GOT3 (cell line): ENCODE measurements at places on chromosomes 12 and 14.

DNA sequence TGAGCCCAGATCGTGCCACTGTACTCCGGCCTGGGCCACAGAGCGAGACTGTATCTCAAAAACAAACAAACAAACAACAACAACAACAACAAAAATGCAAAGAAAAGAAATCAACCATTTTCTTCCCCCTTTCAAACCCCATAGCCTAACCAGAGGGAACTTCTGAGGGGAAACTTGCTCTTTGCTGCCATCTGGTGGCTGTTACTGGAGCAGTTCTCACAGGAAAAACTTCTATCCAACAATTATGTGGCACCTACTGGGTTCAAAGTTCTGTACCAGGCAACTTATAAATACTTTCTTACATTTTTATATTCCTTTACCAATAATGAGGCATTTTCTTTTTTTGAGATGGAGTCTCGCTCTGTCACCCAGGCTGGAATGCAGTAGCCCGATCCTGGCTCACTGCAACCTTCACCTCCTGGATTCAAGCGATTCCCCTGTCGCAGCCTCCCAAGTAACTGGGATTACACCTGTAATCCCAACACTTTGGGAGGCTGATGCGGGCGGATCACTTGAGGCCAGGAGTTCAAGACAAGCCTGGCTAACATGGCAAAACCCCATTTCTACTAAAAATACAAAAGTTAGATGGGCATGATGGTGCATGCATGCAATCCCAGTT is 50.9 kb upstream of the BICDL1 start:
- DNase-seq, result peak; percentile 3

DNA sequence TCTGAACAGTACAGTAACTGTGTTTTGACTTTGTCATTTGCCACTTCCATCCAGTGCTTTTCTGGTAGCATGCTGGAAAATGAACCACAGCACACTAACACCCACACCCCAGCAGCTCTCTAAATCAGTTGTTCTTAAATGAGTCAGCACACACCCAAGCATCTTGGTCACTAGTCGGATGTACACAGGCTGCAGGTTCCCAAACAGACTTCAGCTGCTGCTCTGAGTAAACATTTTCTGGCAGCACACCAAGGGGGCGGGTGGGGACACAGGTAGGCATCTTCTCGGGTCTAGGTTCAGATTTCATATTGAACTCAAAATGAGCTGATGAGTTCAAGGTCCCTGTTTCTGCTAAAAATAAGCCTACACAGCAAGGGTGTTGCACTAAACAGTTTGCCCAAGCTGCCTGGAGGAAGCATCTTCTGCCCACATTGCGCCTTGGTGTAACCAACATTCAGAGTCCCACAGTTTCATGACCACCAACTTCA is 39.8 kb downstream of the IFNG start:
- no peak for DNase-seq

- DNase-seq, result no peak
Observed at GRCh38 chr14:65012353-65012752, 25.7 kb downstream of the FNTB start.

DNA sequence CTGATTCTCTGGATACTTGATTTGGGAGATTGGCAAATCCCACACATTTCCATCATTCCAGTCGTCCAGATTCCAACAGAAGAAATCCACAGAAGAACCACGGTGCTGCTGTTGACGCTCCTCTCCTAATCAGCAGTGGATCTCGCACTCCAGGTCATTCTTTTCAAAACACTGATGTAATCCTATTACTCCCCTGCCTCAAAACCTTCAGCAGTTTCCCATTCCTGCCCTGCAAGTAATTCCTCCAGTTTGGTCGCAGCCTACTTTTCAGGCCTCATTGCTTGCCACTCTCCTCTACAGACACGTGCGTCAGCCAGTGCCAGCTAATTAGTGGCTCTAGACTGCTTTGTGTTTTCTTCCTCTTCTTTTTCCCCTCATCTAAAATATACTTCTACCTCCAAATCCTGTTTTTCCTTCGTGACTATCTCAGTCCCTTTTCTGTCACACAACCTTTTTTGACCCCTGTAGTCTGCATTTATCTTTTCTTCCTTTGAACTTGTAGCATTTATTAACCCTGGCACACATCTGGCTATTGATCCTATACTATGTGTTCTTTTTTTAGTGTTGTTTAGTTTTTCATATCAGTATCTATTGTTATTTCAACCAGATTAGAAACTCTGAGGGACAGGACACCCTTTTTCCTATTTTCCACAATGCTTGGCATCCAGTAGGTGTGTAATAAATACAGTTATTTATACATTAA is 36.8 kb downstream of the PRORP start:
- no peak for DNase-seq

- no peak for DNase-seq
Observed at GRCh38 chr14:94237983-94238382, 55.1 kb downstream of the SERPINA10 start.

- no peak for DNase-seq
Observed at GRCh38 chr12:75489187-75489586, 8.6 kb downstream of the GLIPR1 start.

DNA sequence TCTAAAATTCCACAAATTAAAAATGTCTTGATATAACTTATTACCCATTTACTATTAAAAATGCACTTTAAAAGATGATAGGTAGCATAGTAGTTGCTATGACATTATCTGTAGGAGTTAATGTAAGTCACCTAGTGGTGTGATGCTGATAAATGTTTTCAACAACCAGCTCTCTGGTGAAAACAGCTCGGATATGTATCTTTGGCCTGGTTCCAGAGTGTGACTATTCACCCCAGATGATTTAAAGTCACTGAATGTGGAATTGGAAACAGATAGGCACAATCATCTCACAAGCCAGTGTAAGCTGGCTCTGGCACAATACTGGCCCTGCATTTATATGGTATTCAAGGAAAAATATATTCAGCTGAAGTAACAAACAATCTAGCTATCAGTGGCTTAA is 9.2 kb upstream of the CCDC196 start:
- no peak for DNase-seq

GRCh38 chr12:65126482-65126881 is 5.4 kb upstream of the WIF1 start:
- DNase-seq, result no peak

DNA sequence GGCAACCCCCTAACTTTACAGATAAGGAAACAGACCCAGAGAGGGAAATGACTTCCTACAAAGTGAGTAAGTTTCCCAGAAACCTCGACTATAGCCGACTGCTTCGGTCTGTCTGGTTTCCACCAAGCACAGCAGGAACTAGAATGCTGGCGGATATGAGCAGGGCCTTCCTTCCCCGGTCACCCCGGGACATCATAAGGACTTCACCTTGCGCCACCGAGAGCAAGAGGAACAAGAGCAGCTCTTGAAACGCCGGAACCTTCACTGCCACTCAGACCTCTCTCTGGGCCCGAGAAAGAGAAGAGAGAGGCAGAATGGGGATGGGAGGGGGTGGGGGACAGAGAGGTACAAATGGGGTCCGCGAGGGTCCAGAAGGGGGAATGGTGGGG is 29.4 kb upstream of the GPR68 start:
- no peak for DNase-seq

- DNase-seq, result no peak
Observed at GRCh38 chr14:100538351-100539002, 48.7 kb downstream of the BEGAIN start.

DNA sequence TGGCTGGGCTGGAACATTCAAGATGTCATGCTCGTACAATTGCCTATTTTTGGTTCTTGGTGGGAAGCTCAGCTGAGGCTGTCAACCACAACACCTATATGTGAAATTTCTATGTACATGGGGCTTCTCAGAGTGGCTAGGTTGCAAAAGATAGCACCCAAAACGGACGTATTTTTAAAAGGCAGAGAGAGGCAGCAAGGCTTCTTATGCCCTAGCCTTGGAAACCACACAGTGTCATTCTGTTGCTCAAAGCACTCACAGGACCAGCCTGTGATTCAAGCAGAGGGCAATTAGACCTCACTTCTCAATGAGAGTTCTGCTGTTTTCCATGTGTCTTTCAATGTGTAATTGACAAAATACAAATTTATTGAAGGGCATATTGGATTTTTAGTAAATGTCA is 134.0 kb downstream of the GXYLT1 start:
- no peak for DNase-seq

GRCh38 chr14:54902521-54903420 is at the start of gene GCH1:
Gene GCH1 (minus strand): TSS chr14:54902826. CDS start chr14:54902663, 163 bp downstream.
- no peak for DNase-seq

DNA sequence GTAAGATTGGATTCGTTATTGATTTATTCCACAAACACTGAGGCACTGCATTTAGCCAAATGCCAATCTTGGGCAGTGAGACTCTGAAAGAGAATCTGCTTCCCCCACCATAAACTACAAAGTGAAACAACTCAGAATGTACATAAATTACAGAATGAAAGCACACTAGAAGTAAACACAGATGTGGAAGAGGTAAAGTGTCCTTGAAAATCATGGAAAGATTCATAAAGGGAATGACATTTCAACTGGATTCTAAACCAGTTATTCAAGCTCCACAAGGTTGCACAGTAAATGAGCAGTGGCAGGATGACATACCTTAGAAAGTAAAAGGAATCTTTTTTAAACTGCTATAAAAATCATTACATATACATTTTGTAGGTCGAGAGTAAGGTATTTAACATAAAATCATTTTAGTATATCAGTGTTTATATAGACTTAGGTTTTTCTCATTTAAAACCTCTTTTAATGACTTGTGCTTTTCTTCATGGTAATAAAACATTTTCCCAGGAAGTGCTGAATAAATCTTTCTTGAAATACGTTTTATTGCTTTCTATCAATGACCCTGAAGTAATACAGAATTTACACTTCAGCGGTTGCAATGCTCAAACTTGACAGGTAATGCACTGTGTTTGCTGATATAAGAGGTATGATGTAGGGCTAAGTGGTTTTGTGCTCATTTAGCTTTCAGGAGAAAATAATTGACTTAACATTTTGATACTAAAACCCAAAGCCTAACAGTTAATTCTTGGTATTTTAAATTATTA is 270.6 kb downstream of the NAV3 start:
- no peak for DNase-seq

DNA sequence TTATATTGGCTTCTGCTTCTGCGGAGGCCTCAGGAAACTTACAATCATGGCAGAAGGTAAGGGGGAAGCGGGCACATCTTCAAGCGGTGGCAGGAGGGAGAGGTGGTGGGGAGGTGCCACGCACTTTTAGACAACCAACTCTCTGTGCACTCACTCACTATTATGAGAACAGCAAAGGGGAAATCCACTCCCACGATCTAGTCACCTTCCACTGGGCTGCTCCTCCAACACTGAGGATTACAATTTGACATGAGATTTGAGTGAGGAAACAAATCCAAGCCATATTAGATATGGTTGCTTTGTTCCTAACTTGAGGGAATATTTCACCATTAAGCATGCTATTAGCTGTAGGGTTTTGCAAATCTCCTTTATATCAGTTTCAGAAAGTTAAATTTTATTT is 80.3 kb downstream of the UNC79 start:
- no peak for DNase-seq

GRCh38 chr14:35433826-35434225 is 29.3 kb upstream of the NFKBIA start:
- DNase-seq, result no peak

- no peak for DNase-seq
Observed at GRCh38 chr12:24135158-24135850, 185.8 kb upstream of the SOX5 start.

GRCh38 chr12:44184499-44185206 is 348.8 kb downstream of the TMEM117 start:
- DNase-seq, result no peak

DNA sequence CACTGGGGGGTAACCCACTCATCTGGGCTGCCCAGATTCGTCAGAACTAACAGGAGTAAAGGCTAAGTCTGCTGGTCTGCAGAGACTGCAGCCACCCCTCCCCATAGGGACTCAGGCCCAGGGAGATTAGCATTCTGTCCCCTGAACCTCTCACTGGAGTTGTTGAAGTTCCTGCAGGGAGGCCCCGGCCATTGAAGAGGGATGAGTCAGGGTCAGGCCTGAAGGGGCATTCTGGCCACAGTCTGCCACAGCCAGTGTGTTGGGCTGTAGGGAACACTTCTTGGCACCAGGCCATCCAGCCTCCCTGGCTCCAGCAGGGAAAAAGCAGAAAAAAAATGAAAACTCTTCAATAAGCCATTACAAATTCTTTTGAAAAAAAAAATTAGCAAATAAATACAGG is 35.3 kb downstream of the KLRK1 start:
- no peak for DNase-seq

- DNase-seq, result no peak
Observed at GRCh38 chr14:61381553-61381952, 60.2 kb downstream of the PRKCH start.

DNA sequence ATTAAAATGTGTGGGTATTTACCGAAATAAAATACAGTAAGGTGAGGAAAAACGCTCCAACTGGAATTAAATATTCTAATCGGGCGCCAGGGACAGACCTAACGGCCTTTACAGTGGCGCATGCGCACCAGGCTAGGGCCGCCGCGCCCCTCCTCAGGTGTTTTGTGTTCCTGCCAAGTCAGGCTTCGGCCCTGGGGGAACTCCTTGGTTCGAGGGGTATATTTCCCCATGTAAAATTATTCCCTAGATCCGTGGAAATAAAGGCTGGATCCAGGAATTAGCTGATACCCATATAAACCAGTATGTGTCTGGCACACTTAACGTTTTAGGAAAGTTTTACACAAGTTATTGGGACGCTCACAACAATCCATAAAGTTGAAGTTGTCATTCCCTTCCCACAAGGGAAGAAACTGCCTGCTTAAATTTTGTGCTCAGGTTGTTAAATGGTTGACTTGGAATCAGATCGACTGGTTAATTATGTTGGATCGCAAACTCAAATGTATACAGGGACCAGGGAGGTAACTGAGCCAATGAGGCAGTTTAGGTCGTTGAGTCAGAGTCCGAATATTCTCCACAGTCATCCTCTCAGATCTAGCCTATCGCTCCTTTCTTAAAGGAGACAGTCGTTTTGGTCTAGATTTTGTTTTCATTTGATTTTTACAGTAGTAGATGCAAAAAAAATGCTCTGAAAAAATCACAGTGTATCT is 621 bp upstream of the ANAPC7 start:
- peak; percentile 29 for DNase-seq

DNA sequence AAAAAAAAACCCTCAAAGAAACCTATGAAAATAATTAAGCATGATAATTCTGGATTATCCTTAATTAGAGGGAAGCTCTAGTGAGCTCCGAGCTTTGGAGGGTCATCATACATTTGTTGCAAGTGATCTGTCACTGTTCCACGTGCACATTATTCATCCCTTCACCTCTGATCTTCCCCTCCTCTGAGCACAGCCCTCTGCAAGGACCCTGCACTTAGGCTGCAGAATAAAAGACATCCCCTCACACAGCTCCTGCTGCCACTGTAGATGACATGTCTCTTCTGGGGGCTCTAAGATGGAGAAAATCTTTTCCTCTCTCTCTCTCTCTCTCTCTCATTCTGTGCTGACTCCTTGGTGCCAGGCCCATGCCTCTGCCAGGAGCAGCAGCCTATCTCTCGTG is 300.4 kb downstream of the EGLN3 start:
- DNase-seq, result no peak

- DNase-seq, result no peak
Observed at GRCh38 chr14:51501746-51502145, 150.0 kb upstream of the FRMD6 start.
